ENCODE measurements at places on chromosomes 1 and 21. TPM values are rescaled to one million over a fixed set of nuclear protein-coding genes. Genes with fewer than 3 reads are reported as not detected.

GRCh38 chr1:2880812-2881295 is 79.4 kb upstream of the TTC34 start:
- no peak for DNase-seq

DNA sequence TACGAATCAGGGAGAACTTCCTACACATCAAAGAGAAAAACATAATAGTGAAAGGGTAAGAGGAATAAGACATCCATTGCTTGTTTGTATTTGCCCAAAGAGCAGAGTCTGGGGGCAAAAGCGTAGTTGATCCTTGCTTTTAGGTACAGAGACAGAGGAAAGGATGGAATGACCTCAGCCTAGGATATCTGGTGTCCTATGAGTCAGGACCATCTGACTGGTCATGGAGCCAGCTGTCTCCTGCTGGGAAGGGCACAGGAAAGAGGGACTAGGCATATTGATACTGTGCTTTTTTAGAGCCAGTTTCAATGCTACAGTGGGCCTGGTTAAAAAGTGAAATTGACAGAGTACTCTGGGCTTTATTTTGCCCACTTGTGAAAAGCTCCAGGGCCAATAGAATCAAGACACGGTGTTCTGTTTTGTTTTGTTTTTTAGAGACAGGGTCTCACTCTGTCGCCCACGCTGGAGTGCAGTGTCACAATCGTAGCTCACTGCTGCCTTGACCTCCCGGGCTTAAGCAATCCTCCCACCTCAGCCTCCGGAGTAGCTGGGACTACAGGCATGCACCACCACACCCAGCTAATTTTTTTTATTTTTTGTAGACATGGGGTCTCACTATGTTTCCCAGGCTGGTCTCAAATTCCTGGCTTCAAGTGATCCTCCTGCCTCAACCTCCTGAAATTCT is 3.2 kb downstream of the PLEKHO1 start:
- DNase-seq = no peak

- no peak for DNase-seq
Observed at GRCh38 chr21:26438976-26439375, 134.1 kb downstream of the CYYR1 start.

GRCh38 chr1:60864722-60865121 is 217.6 kb upstream of the NFIA start:
- DNase-seq = no peak

DNA sequence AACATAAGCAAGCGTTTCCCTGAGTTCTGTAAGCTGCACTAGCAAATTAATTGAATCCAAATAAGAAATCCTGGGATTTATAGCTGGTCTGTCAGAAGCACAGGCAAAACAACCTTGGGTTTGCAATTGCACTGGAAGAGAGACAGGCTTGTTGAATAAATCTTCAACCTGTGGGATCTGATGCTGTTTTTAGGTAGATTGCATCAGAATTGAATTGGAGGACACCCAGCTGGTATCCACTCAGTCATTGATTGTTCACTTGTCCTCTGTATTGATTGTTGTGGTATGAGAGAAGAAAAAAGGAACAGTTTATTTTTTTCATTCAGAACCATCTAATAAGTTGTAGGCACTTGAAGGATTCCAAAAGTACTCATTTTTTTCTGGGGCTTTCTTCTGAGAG is 497.4 kb downstream of the SIPA1L2 start:
- no peak for DNase-seq

GRCh38 chr1:40258445-40258769 is 371 bp downstream of the ZMPSTE24 start:
- no peak for DNase-seq

DNA sequence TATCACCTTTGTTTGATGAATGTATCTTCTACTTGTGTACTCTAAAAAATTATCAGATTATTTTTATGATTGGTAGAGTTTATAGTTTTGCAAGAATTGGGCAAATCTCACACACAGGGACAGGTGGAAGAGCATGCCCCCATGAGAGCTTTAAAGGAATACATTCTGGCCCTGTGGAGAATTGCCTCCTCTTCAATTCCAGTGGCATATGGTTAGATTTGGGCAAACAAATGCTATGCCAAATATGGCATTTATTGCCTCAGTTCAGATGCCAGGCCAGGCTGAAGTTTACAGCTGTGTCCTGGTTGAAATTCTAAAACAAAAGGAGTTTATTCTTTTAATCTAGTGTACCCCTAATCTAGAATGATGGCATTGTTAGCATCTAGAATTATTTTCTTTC is 162.4 kb upstream of the CACYBP start:
- no peak for DNase-seq

DNA sequence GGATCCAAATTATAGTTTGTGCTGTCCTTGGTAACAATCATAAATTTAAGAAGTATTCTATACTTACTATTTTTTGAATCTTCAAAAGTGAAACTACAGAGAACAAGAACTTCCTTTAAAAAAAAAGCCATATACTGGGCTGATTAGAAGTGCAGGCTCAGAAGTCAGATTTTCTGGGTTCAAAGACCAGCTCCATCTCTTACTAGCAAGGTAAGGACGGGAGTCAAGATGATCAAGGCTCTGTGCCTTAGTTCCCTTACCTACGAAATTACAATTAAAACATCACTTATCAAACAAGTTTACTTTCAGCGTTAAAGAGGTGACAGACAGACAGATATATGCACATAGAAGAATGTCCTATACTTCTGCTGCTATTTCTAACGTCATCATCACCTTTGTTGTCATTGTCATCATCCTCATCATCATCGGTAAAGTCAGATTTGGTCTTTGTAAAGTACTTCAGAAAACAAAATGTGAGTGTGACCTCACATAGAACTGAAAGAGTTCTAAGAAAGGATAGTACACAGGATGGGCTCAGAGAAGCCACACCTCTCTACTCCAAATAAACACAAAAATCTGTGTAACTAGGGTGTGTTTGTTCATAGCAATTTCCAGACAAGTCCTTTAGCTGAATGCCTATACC is 178.7 kb downstream of the VAV3 start:
- DNase-seq = no peak

DNA sequence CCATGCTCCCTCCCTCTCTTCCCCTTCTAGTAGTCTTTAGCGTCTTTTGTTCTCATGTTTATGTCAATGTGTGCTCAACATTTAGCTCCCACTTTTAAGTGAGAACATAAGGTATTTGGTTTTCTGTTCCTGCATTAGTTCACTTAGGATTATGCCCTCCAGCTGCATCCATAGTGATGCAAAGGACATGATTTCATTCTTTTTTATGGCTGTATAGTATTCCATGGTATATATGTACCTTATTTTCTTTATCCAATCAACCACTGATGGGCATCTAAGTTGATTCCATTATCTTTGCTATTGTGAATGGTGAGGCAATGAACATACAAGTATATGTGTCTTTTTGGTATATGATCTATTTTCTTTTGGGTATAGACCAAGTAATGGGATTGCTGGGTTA is 38.3 kb upstream of the PALMD start:
- DNase-seq = no peak

DNA sequence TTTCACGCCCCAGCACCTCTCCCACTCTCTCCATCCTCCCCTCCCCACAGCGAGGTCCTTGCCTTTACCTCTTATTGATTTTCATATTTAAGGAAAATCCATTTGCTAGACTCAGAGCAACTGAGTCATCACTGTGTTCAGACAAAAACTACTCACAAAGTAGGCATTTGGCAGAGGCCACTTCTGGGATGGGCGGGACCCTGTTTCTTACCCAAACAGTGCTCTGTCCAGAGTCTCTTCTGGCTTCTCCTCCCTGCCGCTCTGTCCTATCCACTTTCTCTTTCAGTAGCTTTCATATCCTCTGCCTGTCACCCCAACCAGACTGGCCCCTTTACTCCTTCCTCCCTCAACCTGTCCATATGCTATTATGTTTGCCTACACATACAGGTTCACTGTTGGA is 2.4 kb upstream of the NAV1 start:
- no peak for DNase-seq

- DNase-seq = no peak
Observed at GRCh38 chr21:41703857-41704501, 62.9 kb downstream of the RIPK4 start.

- no peak for DNase-seq
Observed at GRCh38 chr1:45787905-45788304, 15.5 kb upstream of the MAST2 start.

Gene RCSD1
- polyA plus RNA-seq = 0.03 TPM

Gene LAD1
- 256 TPM for polyA plus RNA-seq

Gene L1TD1
- 4.9 TPM for polyA plus RNA-seq

Gene IL23R
- polyA plus RNA-seq = not detected

Gene S100A3
- polyA plus RNA-seq = 29.0 TPM

Gene KPRP
- 0.43 TPM for polyA plus RNA-seq
